ENCODE measurements at places on chromosomes 12 and 14.

GRCh38 chr14:20830831-20831230 lies 28.2 kb upstream of the RNASE1 start:
- no peak for DNase-seq

DNA sequence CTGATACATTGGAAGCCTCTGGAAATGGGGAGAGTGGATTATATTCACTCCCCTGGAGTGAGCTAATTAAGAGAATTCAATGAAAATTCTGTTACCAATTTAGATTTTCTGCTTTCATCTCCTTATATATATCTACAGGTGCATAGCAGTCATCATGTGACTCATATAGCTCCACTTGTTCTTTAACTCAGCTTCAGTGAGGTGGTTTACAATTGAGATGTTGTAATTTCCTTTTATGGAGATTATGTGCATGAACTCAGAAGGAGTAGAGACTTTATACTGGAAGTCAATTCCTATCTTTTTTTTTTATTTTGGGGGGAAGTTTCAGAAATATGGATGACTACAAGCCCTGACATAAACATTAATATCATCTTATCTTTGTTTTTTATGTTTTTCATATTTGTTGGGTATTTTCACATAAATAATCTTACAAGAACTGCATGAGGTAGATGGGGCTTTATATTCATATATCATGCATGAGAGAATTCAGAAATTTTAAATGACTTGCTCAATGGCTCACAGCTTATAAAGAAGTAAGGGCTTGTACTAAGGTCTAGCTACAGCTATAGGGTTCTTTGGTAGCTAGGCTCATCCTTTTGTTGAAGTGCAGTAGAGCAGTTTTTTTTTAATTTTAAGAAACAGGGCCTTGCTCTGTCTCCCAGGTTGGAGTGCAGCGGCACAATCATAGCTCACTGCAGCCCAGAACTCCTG lies 92.3 kb upstream of the SCAF11 start:
- DNase-seq = no peak

GRCh38 chr14:76997257-76997970 lies 31.1 kb downstream of the IRF2BPL start:
- no peak for DNase-seq

- DNase-seq = no peak
These were observed 480.7 kb upstream of the RGS6 start for GRCh38 chr14:71451501-71451900.
